Activated T-helper 2 cell treated with anti-CD3 and anti-CD28 coated beads, Interferon-gamma antibody, Interleukin-2, Interleukin-4, amounts not matched to agents 10 μg/mL and 5 μg/mL and 100 μg/mL, durations not matched to agents 14 hours and 24 hours and 36 hours (primary cell): ENCODE measurements at places on chromosomes 12 and 14.

- no peak for DNase-seq
Measured at GRCh38 chr14:93525696-93526451, 95.1 kb downstream of the UNC79 start.

DNA sequence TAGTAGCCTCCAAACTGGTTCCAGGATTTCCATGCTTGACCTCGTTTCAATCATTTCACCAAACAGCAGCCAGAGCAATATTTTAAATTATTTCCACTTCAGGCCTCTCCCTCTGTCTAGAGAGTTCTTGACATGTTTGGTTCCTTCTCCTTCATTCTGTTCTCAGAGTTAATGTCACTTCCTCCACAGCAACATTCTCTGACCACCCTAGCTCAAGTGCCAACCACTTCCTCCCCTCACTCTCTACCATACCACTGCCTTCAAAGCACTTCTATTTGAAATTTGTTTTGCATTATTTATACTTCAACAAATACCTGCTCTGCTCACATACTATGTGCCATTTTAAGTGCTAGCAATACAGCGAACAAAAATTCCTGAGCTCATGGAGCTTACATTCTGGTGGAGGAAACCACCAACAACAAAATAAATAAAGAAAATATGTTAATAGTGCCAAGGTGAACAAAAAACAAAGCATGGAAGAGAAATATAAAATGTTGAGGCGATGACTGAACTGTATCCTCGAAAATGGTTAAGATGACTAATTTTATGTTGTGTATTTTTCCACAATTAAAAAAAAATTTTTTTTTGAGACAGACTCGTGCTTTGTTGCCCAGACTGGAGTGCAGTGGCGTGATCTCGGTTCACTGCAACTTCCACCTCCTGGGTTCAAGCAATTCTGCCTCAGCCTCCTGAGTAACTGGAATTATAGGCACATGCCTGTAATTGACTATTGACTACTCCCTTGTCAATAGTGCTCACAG lies 17.3 kb downstream of the BAZ1A start:
- DNase-seq, result no peak

DNA sequence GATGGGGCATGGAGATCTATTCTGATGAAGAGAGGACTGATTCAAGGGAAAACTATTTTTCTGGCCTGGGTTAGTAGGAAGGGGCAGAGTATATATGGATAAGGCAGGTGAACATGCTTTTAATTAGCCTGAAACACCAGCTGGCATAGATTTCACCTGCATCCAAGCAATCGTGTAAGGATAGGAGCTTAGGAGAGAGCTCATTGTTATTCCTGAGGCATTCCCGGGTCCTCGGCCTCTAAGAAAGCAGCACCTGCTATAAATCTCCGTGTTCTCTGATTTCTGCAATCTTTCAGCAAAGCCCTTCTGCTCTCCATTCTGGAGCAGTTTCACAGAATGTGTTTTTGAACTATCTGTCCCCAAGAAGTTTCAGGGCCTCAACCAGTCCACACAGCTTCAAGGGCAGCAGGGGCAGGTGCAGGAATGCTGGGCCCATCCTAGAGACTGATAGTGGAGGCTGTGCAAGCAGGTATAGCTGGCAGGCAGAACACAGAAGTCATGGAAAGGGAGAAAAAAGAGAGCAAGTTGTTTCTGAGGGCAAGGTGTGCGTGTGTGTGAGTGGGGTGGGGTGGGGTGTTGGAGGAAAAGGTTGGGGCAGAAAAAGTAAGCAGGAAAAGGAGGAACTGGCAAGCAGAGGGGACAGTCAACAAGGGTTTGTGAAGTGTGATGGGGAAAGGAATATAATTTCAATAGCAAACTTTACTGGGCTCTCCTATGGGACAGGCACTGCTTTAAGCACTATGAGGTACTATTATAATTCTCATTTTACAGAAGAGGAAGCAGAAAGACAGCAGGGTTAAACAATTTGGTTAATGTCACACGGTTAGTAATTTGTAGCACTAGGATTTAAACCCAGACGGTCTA lies 203.7 kb upstream of the SSTR1 start:
- DNase-seq, result no peak

- DNase-seq, result no peak
Measured at GRCh38 chr12:124248941-124249825, 45.7 kb upstream of the RFLNA start.

GRCh38 chr12:76890151-76891143 lies 11.6 kb upstream of the CSRP2 start:
- DNase-seq, result no peak

DNA sequence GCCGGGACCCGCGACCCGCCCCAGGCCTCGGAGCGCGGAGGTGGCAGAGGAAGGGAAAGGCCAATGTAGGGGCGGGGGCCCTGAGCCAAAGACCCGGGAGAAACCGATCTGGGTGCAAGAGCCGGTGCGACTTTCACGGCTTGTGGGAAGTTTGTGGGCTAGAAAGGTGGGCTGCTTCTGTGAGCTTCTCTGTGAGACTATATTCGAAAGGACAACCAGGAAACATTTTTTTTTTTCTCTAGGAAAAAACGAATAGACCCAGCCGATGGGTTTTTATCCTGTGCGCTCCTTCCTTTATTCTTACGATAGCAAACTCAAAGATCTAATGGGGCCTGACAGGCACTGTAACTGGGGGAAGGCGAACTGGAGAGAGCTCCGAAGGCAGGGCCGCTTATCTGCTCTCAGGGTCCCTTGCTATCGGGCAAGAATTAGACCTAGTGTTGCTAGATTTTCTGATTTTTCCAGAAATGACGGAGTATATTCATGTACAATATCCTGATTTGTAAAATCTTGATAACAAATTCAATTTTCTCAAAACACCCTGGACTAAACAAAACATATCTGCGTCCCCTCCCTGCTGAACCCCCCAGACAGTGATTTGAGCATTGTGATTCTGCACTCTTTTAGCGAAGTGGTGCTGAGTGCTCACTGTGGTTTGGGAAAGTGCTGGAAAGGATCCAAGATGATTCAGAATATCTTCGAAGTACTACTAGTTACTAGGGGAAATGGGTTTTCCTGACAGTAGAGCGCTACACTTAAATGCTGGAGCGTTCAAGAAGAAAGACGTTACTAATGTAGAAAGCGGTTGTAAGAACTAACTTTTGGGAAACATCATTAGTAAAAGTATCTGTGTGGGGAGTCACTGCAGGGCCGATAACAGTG lies 563 bp upstream of the STXBP6 start:
- DNase-seq, result no peak

- DNase-seq, result no peak
Measured at GRCh38 chr12:73362666-73363065, 1090.5 kb downstream of the TRHDE start.

GRCh38 chr12:130555221-130555620 lies 160.9 kb downstream of the RIMBP2 start:
- DNase-seq, result no peak

DNA sequence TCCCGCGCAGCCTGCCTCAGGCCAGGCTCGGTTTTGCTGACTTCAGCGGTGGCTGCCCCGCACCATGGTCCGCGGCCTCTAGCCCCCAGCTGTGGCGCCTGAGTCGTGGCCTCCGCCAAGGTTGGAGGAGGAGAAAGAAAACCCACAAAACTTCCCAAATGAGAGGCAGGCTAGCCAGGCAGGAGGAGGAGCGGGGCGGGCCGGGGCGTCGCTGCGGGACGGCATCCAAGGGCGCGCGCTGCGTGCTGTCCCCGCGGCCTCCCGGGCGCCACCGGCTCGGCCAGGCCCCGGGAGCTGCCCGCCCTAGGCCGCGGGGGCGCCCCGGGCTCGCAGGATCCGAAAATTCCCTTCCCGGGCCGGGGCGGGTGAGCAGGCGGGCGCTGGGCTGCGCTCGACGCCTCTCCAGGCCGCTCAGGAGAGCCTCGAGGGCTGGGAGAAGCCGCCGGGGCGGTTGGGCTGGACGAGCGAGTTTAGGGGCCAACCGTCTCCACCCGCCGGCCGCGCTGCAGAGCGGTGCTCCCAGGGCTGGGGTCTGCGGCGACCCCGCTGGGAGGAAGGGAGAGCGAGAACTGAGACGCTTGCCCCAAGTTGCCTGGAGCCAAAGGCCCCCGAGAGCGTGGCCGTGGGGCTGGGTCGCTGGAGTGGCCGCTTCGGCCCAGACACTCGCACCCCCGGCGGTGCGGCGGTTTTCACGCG lies at the start of gene EFS:
Gene EFS (minus strand): TSS at position 137 of the 696 bp plus-strand sequence. CDS start 147 bp downstream, outside the sequence.
- DNase-seq, result no peak

- no peak for DNase-seq
Measured at GRCh38 chr14:75283162-75283832, 4.7 kb downstream of the FOS start.

GRCh38 chr14:83085136-83085535 lies 1551.5 kb upstream of the SEL1L start:
- DNase-seq, result no peak

DNA sequence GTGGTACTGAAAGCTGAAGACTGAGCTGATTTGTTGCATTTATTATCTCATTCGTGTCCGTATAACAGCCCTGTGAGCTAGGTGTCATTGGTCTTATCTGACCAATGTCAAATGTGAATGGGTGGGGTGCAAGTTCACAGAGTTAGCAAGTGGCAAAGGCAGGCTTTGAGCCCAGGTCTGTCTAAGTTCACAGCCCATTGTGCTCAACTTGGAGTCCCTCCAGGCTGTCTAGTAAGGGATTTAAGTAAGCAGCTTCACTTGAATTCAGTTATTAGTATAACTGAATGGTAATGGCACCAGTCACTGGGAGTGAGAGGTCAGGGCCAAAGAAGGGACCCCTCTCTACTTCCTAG lies 8.5 kb downstream of the C1S start:
- DNase-seq, result no peak

GRCh38 chr12:51393676-51394545 lies 2.7 kb upstream of the GALNT6 start:
- peak; percentile 32 for DNase-seq

DNA sequence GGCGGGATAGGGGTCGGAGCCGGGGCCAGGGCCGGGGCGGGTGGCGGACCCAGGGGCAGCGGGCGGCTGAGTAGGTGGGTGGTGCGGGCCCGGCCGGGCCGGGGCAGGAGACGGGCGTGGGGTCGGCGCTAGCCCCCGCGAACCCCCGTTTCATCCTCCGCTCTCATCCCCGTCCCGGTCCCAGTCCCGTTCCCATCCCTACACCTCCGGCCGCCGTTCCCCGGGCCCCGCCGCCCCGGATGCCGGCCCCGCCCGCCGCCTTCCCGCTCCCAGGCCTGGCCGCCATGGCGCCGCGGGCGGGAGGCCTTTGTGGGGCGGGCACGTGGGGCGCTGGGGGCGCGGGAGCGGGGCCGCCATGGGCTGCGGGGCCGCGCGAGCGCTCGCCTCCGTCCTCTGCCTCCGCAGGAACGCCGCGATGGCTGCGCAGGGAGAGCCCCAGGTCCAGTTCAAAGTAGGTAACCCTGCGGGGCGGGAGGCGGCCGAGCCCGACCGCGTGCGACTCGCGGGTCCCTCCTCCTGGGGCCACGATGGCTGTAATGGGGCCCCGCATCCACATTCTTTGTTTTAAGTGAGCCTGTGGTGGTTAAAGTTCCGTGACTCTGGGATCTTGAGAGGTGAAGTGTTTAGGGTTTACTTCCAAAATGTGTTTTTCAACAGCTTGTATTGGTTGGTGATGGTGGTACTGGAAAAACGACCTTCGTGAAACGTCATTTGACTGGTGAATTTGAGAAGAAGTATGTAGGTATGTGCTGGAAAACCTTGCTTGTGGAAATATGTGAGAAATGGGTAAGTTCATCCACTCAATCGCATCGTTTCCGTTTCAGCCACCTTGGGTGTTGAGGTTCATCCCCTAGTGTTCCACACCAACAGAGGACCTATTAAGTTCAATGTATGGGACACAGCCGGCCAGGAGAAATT lies 572 bp downstream of the RAN start:
- peak; percentile 54 for DNase-seq

GRCh38 chr12:40752011-40752410 lies 59.8 kb downstream of the CNTN1 start:
- no peak for DNase-seq

DNA sequence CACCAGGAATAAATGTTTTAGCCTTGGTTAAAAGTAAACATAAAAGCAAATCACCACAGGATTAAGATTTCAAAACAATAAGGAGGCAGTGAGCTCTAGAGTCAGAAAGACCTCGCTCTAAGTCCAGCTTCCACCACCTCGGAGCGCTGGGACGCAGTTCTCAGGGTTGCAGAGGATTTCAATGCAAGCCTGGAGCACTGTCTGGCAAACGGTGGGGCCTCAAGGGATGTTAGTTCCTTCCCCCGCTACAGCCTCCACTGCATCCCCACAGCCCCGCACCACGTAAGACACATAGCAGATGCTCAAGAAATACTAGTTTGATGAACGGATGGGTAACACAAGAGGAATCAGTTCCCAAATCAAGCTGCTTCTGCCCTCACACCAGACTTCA lies 39.3 kb upstream of the TMCC3 start:
- no peak for DNase-seq
